Erythroblast (primary cell): ENCODE measurements at places on chromosomes 7 and 10.

DNA sequence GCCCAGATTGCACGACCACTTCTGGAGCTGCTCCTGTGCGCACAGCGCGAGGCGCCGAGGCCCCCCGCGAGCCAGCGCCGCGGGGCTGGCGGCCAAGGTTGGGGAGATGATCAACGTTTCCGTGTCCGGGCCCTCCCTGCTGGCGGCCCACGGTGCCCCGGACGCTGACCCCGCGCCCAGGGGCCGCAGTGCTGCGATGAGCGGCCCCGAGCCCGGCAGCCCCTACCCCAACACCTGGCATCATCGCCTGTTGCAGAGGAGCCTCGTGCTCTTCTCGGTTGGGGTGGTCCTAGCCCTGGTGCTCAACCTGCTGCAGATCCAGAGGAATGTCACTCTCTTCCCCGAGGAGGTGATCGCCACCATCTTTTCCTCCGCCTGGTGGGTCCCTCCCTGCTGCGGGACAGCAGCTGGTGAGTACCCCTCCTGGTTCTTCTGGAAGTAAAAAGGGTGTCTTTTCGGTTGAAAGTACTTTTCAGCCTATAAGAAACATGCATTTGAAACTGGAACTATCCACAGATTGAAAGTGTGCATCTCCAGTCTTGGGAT, 683 bp downstream of the INSIG1 start:
- no peak for DNase-seq

- DNase-seq, result no peak
Observed at GRCh38 chr10:117014835-117015234, 9.8 kb upstream of the SHTN1 start.

GRCh38 chr7:155598810-155599210, 45.7 kb upstream of the RBM33 start:
- peak; percentile 82 for DNase-seq

DNA sequence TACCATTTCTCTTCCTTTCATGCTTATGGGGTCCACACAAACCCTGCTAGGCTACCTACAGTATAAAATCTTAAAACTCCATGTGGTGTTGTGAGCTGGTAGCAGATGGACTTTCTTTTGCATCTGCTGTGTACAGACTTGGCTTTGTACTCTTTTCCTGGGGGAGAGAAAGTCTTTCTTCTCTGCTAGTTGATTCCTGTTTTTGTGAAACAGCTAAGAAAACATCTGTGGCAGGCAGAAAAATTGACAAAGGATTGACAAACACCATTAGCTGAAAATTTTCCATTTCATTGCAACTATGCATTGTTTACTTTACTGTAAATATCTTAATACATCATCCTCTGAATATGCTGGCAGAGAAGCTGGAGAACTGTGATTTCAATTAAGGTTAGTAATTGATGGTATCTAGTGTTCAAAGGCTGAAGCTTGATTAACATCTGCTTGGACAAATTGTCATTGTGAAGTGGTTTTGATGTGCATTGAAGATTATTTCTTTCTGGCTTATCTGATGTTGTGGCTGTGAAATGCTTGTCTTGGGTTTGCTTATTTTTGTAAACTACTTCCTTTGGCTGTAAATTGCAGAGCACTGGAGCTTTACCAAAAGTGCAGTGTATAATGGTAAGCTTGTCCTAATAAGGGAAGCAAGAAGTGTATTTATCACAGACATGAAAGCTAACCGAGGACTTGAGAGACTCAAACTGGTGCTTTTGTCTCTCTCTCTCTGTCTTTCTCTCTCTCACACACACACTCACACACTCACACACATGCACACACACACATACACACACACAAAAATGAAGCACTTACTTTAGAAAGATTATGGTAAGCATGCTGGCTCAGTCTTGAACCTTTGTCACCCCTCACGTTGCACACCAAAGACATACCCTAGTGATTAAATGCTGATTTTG, at the start of gene FOXP2:
Gene FOXP2 (plus strand): TSS at position 660 of the 908 bp plus-strand sequence. CDS start 11,697 bp downstream, outside the sequence.
- no peak for DNase-seq

DNA sequence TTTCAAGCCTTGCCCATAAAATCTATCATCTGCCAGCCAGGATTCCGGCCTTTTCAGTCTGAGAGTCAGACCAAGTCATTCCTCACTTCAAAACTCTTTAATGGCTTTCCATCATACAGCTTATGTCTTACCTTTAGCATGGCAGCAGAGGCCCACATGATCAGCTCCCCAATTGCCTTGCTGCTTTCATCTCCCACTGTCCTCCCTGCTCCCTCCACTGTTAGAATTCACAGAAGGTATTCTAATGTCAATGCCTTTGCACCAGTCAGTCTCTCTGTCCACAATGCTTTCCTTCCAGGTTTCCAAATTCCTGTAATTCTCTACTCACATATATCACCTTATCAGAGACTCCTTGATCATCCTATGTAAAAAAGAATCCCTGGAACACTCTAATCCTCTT, 37.2 kb downstream of the SEMA3E start:
- no peak for DNase-seq

GRCh38 chr7:141153231-141153630, 79.4 kb downstream of the TMEM178B start:
- DNase-seq, result no peak

- no peak for DNase-seq
Observed at GRCh38 chr7:38973760-38974159, 3.9 kb upstream of the POU6F2 start.

DNA sequence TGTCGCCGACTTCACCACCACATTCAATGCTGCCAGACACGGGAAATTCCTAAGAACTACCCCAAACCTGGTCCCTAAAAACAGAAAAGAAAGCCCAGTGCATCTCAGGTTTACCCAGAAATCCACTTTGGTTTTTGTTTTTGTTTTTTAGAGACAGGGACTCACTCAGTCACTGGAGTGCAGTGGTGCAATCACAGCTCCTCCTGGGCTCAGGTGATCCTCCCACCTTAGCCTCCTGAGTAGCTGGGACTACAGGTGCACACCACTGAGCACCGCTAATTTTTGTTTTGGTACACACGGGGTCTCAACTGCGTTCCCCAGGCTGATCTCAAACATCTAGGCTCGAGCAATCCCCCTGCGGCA, 22.8 kb downstream of the MAD1L1 start:
- DNase-seq, result no peak

GRCh38 chr10:123165445-123166072, 11.4 kb downstream of the BUB3 start:
- DNase-seq, result peak; percentile 16

DNA sequence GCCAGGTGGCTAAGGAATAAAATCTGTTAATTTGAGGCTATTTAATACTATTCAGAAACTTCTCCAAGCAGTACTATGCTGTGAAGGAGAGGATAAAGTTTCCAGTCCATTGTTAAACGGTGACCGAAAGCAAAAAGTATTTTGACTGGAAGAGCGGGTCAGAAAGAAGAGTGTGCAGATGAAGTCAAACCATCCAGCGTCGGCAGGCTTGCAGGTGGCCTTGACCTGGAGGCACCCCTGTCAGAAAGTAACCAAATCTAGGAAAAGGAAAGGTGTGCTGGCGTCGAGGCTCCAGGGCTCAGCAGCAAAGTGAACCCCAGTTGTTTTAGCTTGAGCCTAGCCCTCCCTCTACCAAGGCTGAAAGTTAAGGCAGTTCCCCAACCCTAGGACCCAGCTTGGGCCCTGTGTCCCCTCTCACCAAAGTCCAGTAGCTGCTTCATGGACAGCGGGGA, 544 bp downstream of the PDK4 start:
- no peak for DNase-seq

DNA sequence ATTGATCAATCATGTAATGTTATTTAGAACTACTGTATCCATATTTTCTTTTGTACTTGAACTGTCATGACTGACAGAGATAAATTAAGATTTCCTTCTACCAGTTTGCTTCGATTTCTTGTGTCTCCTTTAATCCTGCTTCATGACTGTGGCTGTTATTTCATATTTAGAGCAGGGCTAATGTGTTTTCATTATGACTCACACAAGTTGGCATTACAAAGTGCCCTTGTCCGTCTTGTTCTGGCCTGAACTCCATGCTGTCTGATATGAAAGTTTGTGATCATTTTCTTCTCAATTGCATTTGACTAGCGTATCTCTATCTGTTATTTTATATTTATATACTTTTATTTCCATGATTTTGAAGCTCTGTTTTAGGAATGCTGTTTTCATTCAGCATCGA, 344.1 kb upstream of the PRKCQ start:
- no peak for DNase-seq

DNA sequence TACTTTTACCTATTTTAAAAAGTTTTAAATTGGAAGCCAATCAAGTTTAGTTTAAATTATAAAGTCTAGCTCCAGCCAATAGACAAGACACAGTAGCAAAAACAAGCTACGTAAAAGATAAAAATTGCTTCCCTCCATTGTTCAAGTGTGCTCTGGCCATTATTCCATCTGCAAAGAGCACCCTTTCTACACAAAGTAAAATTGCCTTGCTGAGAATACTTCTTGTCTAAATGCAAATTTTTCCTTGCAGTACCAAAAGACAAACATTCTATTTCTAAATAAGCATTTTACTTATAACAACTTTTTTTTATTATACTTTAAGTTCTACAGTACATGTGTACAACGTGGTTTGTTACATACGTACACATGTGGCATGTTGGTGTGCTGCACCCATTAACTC, 75.9 kb upstream of the ZNF746 start:
- peak; percentile 20 for DNase-seq

DNA sequence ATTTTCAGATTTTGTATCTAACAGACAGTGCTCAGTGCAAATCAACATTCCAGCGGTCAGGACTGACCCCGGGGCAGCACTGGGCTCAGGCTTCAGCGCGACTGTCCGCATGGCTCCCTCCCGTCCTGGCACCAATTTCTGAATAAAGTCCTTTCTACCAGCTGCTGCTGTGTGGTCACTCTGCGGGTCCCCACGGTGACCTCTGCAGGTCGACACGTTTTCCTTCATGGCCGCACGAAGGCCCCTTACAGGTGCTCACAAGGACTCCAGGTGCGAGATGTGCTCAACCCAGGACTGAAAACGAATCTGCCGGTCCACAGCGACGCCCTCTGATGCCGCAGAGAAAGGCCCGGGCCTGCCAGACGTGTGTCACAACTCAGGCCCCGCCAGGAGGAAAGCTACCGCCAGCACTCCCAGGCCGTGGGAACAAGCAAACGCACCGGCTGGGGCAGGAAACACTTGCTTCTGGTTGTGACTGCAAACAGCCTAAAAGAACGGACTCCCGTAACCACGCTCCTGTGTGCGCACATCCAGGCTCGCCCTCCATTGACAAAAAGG, 3.7 kb upstream of the UTF1 start:
- DNase-seq, result peak; percentile 29

GRCh38 chr7:22617166-22617565, 109.8 kb upstream of the IL6 start:
- DNase-seq, result no peak

GRCh38 chr10:32437334-32437733, 8.6 kb upstream of the CCDC7 start:
- no peak for DNase-seq

DNA sequence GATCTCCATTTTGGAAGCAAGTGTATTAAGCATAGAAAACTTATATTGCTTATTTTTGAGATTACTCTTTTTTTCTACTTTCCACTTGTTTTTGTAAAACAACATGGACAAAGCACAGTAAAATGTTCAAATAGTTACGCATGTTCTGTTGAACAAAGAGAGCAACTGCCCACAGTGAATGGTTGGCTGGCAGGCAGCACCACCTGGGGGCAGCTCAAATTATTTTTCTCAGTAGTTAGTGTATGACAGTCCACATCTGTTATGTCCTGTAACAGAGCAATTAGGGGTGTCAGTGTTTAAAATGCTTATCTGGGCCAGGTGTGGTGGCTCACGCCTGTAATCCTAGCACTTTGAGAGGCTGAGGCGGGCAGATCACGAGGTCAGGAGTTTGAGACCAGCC, 46.1 kb upstream of the CACUL1 start:
- DNase-seq, result peak; percentile 40

DNA sequence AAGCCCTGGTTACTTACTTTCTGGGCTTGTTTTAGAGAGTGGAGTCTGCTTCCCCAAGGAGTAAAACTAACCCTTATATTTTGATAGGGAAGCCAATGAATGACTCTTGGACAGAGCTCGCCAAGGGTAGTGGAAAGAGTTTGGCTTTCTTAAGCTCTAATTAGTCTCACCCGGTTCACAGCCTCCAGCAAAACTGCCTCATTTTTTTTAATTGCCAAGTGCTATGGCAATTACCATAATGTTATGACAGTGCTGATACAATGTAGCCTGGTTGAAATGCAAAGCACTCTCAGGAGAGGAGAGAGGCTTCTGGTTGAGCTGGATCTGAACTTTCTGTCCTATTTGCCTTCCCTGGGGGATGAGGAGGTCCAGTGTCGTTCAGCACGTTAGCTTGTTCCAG, 376.1 kb upstream of the CHRM2 start:
- no peak for DNase-seq

GRCh38 chr10:133110609-133111275, 23.0 kb downstream of the ADGRA1 start:
- no peak for DNase-seq

DNA sequence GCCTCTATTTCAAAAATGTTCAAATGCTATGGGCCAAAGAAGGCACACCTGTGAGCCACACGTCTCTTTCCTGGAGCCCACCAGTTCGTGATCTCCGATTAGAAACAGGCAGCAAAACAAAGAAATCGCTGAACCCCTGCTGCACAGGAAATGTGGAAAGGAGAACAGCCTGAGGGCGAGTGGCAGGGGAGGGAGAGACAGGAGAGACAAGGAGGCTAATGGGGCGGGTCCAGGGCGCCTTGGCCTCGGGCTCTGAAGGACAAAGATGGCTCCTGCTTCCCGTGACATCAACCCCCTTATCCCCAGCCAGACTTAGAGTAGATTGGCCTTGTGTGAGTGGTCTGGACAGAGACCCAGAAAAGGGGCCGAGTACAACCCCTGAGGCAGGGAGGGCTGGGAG, 62.4 kb upstream of the DOCK1 start:
- DNase-seq, result no peak

GRCh38 chr7:69749994-69750393, 151.7 kb downstream of the AUTS2 start:
- DNase-seq, result no peak

- no peak for DNase-seq
Observed at GRCh38 chr10:31887850-31888249, 40.8 kb downstream of the ARHGAP12 start.

- DNase-seq, result no peak
Observed at GRCh38 chr7:6482307-6482706, 34.6 kb upstream of the DAGLB start.

GRCh38 chr7:5685205-5685604, 96.3 kb downstream of the RNF216 start:
- DNase-seq, result no peak
